ENCODE measurements at places on chromosomes 4 and X.

GRCh38 chr4:148643851-148644250 is 201.6 kb upstream of the NR3C2 start:
- DNase-seq, result no peak

- no peak for DNase-seq
These were observed 40.0 kb upstream of the IRF2 start for GRCh38 chr4:184514121-184514988.

- DNase-seq, result no peak
These were observed 68.7 kb downstream of the KLHL8 start for GRCh38 chr4:87151730-87152129.

GRCh38 chr4:99058228-99058627 is 30.4 kb downstream of the ADH5 start:
- no peak for DNase-seq

DNA sequence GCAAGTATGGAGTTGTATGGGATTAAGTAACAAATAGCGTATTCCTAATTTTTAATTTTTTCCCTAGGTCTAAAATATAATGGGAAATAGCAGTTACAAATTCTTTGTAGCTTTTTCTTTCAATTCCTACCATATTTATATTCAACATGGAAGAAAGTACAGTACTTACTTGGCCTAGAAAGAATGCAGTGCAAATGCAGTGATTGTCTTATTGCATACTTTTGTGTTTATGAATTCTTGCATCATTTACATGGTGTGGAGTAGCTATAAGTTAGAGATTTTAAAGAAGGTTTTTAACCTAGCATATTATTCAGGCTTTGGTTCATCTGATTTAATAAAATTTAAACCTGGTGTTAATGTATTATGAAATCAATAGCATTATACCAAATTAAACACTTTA is 263.3 kb downstream of the BMPR1B start:
- no peak for DNase-seq

- no peak for DNase-seq
These were observed 1.1 kb downstream of the PCDH19 start for GRCh38 chrX:100408713-100409609.

- DNase-seq, result no peak
These were observed 662 bp downstream of the SLAIN2 start for GRCh38 chr4:48341776-48342605.

GRCh38 chrX:17046478-17047097 is 100.1 kb downstream of the REPS2 start:
- DNase-seq, result peak; percentile 34

DNA sequence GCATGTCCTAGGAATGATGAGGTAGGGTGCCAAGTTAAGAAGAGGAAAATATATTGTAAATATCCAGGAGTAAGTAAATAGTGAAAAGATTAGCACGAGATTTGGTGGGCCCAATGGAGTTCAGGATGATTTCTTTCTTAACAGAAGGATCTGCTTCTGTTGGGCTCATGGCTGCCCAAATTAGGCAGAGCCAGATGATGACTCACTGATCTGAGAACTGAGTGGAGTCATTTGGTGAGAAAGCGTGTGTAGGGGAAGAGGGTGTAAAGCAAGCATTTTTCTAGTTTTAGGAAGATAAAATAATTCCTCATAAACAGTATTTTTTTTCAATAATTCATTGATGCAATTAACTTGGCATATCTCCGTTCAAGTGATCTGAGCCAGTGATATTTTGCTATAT is 1.6 kb downstream of the TBX22 start:
- DNase-seq, result no peak

DNA sequence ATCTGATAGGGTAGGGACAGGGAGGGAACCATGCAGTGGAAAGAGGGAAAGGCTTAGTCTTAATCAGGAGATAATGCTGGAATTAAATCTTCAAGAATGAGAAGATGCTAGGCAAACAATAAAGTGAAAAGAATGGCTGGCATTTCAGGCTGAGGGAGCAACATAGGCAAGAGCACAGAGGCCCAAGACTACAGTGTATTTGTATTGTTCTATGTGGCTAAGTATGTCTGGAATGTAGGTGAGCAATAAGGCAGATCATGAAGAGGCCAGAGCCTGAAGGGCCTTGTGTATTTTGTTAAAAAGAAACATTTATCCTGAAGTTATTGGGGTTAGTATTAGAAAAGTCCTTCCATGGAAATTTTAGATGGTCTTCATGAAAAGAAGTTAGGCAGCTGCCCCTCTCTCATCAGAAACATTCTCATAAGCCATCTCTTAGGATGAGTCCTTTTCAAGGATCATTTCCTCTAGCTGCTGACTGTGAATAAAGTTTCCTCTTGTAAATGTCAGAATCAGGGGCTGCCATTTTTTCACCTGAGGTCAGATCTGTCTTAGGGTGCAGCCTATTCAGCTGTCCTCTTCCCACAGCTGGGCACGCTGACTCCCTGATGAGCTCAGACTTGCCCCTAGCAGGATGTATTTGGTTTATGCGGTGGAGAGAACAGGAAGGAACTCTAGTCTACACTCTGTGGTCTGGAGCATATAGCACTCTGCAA is 46.3 kb downstream of the ATP10D start:
- no peak for DNase-seq

- DNase-seq, result no peak
These were observed 7.3 kb upstream of the CSF2RA start for GRCh38 chrX:1261285-1261684.

- no peak for DNase-seq
These were observed 16.5 kb downstream of the DIPK2B start for GRCh38 chrX:45184211-45184610.

- no peak for DNase-seq
These were observed at the start of gene SRPK3 for GRCh38 chrX:153780678-153781427. Gene SRPK3, plus strand, starts transcription at chrX:153781041. Its CDS starts 46 bp downstream, at chrX:153781087.

GRCh38 chr4:1602655-1603412 is 81.3 kb downstream of the FAM53A start:
- DNase-seq, result no peak

GRCh38 chr4:108391701-108392455 is 223.1 kb upstream of the LEF1 start:
- no peak for DNase-seq

- no peak for DNase-seq
These were observed 65.3 kb downstream of the WDFY3 start for GRCh38 chr4:84901173-84901572.

DNA sequence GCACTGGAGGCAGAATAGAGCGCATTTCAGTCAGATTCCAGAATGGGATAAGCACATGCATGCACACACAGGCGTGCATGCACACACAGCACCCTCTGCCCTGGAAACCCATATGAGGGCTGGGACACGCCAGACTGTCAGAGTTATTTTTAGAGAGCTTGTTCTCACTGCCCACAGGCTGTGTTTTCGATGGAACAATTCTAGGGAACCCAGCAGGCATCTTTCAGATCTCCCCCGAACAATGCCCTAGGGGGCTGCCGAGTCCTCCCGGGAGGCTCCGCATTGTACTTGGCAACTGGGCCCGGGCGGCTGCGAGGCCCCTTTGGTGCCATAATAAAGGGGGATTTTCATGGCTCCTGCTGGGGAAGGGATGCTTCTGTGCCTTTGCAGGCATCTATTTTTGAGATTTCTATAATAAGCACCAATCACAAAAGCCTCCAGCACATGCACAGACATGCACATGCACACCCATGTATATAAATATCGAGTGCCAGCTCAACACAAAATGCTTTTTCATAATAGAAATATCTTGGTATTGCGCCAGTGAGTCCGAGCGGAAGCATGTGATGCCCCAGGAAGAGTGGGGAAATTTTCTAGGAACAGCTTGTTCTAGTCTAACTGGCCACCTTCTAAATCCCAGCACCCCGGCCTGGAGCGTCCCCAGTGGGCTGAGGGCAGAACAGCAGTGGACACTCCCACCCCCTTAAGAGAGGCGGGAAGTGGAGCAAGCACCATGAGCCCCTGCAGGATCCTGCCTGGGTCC is 88.5 kb downstream of the PHKA2 start:
- no peak for DNase-seq

DNA sequence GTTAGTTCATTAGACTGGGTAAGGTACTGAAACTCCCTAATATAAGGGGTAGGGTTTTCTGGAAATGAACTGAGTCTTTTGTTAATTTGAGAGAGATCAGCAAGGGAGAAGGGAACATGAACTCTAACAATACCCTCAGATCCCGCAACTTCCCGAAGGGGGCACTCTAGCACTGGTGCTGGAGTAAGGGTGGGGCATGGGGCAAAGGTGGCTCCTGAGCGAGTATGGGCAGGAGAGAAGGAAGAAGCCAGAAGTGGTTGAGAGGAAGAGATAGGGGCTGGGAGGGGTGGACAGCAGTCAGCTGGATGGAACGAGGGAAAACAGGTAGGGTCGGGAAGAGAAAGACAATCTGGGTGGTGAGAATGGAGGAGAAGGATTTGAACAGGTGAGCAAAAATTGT is 183.2 kb upstream of the MAGEE2 start:
- no peak for DNase-seq

GRCh38 chr4:169250796-169251195 is 20.0 kb downstream of the SH3RF1 start:
- no peak for DNase-seq

GRCh38 chr4:40520533-40520932 is 109.1 kb downstream of the RBM47 start:
- no peak for DNase-seq

GRCh38 chrX:148049441-148049840 is 68.3 kb downstream of the FMR1NB start:
- no peak for DNase-seq

GRCh38 chr4:128951316-128951715 is 141.8 kb downstream of the JADE1 start:
- no peak for DNase-seq

Measured in NCI-H187 treated with DMSO at 0.1 percent for 48 hours (cell line).